Activated T-cell treated with anti-CD3 and anti-CD28 coated beads for 48 hours (primary cell): ENCODE measurements at places on chromosomes 6 and 20.

DNA sequence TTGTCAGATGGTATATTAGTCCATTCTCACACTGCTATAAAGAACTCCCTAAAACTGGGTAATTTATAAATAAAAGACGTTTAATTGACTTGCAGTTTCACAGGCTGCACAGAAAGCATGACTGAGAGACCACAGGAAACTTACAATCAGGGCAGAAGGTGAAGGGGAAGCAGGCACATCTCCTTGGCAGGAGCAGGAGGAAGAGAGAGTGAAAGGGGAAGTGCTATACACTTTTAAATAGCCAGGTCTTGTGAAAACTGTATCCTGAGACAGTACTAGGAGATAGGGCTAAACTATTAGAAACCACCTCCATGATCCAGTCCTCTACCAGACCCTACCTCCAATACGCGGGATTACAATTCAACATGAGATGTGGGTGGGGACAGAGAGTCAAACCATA lies 193.9 kb upstream of the KCNG1 start:
- DNase-seq: no peak

DNA sequence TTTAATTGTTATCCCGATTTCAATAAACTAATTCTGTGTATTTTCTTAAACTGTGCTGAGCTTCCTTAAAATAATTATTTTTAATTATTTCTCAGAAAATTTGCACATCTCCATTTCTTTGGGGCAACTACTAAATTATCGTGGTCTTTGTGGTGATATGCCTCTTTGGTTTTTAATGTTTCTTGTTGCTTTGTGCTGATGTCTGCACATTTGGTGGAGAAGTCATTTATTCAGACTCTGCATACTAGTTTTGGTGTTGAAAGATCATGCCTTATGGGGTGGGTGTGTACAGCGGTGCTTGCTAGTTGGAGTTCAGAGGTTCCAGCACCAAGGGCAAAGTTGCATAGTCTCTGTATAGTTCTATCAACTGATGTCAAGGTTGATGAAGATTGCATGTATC lies 253.2 kb downstream of the MEI4 start:
- DNase-seq: no peak

DNA sequence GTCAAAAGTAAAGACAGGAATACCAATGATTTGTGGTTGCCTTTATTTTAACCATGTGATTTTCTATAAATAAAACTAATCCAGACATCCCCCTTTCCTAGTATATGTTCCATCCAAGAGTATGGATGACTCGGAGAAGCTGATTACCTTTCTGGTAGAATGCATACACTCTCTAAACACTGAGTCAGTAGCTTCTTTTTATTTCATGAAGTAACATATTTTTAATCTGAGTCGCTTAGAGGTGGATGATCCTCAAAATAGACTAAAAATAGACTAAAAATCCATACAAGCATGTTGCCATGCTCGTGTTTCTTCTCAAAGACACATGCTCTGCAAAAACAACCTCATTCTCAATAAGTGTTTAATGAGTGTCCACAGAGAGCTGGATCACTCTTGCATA lies 263.7 kb downstream of the COL12A1 start:
- DNase-seq: no peak

GRCh38 chr6:157791450-157791849 lies 31.6 kb upstream of the SNX9 start:
- DNase-seq: no peak

GRCh38 chr6:97705568-97705967 lies 422.6 kb upstream of the MMS22L start:
- no peak for DNase-seq

GRCh38 chr6:4480788-4481735 lies 295.1 kb upstream of the CDYL start:
- DNase-seq: no peak

DNA sequence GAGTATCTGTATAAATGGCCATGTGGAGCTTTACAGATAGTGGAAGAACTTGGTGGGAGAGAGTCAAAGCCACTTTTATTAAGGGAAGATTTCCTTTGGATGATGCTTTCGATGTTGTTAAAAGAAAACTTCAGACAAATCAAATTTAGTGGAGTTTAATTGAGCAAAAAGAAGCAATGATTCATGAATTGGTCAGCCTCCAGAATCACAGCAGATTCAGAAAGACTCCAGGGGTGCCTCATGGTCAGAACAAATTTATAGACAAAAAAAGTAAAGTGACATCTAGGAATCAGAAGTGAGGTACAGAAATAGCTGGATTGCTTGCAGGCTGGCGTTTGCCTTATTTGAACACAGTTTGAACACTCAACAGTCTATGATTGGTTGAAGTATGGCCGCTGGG lies 5.3 kb upstream of the CGA start:
- DNase-seq: no peak

DNA sequence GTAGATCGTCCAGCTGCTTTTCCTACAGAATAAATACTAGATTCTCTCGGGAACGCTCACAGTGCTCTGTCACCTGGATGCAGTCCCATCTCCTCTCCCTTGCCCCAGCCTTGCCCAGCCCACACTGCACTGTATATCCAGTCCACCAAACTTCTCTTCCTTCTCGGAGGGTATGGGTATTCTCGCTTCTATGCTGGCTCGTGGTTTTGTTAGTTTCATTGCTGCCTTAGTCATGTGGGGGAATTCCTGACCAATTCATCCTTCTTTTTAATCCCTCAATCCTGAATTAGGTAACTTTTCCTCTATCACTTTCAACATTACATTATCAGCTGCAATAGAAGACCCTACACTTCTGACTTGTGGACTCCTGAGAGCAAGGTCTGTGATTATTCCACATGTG lies 252.4 kb downstream of the GMDS start:
- DNase-seq: no peak

DNA sequence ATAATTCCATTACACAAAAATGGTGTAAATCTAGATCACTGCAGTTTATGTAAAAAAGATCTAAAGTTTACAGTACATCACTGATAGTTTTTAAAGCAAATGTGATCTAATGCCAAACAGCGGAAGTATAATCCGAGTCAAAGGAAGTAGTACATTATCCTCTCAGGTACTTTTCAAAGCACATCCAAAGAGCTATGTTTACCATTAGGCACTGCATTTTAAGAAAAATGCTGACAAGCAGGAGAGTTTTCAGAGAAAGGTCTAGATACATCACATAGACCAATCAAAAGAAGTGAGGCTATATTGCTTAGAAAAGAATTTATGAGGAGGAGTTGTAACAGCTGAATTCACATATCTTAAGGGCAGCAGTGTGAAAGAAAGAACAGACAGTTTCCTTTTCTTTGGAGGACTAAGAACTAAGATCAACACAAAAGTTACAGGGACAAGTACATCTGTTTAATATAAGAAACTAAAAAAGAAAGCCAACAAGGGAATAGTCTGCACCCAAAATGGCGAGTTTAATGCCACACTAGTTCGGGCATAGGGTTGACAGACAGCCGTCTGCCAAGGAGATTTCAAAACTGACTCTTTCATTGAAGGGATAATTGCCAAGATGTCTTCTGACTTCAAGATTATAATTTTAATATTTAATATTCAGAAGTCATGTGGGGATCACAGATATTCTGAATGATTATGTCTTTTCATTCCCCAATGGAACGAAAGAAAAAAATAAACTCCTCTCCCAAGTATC lies 1.4 kb downstream of the ZNF184 start:
- no peak for DNase-seq

DNA sequence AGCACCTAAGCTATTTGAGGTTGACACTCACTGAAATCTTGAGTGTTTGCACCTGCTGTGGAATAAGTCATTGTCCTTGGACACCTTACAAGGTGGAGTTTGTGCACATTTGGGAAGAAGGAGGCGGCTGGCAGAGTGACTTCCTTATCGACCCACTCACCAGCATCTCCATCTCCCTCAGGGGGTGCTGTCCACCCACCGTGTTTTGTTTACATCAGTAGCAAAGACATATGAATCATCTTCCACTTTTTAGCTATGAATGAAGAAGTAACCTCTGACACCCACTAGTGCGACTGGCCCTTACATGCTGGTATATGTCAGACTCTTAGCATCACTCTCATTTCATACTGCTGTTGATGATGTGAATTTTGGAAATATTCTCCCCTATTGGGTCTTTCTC lies 119.5 kb upstream of the SGK1 start:
- peak; percentile 18 for DNase-seq

- DNase-seq: no peak
Observed at GRCh38 chr20:37416848-37417616, 71.1 kb downstream of the SRC start.

- DNase-seq: no peak
Observed at GRCh38 chr20:2741881-2742280, 49.3 kb downstream of the EBF4 start.

- DNase-seq: no peak
Observed at GRCh38 chr6:12047792-12048432, 35.8 kb downstream of the HIVEP1 start.

DNA sequence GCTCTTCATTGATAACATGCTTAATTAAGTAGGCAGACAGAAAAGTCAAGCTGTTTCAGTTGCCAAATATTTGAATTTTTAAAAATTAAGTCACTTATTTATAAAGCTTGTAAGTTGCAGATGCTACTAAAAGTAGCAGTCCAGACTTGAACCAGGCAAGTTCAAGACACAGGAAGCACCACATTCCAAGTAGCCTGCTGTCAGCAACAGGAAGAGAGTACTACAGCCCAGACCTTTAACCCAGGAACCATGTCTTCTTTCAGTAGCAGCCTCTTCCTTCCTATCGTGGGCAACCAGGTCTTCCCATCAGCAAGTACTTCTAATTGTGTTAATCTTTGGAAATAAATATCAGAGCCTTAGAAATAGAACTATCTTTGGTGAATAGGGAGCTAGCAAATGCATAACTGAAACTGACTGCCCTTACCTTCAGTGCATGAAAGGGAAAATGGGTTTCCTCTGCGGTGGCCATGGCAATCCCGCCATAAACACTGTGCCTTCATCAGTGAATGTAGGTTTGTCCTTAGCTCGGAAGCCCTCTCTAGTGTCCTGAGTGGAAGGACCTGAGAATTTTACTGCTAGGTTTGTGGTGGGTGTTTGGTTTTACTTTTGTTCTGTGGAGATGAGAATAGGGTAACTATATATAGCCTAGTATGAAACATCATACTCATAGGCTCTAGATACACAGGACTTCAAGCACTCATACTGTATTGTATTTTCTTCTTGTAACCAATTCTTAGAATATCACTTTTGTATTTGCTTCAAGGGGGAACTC lies 95.6 kb downstream of the SYCP2 start:
- no peak for DNase-seq

- no peak for DNase-seq
Observed at GRCh38 chr6:48048451-48049146, 62.4 kb downstream of the PTCHD4 start.

DNA sequence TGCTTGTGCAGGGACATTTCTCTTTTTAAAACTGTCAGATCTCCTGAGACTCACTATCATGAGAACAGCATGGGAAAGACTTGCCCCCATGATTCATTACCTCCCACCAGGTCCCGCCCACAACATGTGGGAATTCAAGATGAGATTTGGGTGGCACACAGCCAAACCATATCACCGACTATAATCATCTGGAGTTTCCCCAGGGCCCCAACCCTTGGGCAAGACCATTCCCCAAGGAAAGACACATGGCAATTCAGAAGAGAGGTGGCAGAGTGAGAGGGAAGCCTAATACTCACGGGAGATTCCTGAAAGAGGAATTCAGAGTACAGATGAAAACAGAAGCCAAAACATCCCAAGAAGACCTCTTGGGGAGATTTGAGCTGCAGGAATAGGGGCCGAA lies 291.0 kb upstream of the PLCB4 start:
- no peak for DNase-seq

- no peak for DNase-seq
Observed at GRCh38 chr20:20875716-20876115, 163.3 kb upstream of the RALGAPA2 start.

- DNase-seq: no peak
Observed at GRCh38 chr20:35876033-35876320, 78.3 kb downstream of the SCAND1 start.

DNA sequence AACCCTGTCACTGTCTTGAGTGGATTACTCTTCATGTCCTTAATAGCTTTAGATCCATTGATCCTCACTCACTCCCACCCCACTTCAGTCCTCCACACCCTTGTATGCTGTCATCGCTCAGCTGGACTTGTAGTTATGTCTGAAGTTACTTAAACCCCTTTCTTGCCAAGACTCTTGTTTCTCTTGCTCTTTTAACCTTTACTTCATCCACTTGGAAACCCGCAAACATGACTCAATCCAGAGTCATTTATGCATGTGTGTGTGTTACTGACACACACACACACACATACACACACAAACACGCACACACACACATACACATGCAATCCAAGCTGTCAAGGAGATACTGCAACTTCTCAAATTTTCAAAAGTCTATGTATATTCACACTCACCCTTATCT lies 341.8 kb downstream of the SYNE1 start:
- DNase-seq: no peak

GRCh38 chr6:34705241-34705640 lies 8.7 kb upstream of the ILRUN start:
- DNase-seq: no peak

DNA sequence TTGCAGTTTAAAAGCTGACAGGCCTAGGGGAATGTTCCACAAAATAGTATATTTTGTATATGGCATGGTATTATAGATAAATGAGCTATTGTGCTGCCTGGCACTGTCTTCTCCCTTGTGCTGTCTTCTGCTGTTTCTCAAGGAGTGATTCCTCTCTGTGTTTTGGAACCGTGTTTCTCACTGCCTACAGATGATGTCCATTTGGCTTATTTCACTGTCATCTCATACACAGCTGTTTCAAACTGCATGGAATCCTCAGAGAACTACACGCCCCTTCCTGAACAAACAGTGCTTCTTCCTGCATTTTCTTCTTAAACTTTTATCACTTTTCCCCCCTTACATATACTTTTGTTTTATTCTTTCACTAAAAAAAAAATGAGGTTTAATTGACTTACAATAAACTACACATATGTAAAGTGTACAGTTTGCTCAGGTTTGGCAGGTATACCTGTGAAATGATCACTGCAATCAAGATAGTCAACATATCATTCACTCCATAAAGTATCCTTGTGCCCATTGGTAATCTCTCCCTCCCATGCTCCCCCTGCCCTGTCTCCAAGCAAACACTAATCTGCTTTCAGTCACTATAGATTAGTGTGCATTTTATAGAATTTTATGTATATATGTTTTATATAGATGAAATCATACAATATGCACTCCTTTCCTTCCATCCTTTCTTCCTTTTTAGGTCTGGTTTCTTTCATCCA lies 43.0 kb downstream of the CBFA2T2 start:
- DNase-seq: no peak
